RKO (cell line): ENCODE measurements at places on chromosomes 7 and 10.

DNA sequence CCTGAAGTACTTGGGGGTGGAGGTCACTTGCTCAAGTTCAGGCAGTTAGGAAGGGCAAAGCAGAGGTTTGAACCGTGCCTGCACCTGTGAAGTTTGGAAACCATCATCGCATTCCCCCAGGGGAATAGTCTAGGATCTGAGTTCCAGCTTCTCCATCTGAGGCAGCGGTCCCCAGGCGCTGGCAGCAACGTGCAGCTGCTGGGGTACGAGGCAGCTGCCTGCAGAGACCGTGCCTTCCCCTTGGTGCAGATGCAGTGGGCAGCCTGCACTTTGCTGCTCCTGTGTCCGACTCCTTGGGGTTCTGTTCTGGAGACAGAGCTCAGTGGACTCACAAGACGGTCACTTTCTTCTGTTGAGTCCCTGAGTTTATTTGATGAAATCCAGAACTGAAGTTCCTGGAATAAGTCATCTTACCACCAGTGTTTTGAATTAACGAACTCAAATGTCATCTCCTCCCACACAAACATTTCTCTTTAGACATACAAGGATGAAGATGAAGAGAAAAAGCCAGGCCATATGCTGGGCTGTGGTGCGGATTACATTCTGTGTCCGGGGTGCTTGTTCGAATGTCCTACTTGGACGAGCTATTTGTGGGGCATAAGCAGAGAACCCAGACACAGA, 19.9 kb upstream of the GIMAP8 start:
- no peak for DNase-seq

DNA sequence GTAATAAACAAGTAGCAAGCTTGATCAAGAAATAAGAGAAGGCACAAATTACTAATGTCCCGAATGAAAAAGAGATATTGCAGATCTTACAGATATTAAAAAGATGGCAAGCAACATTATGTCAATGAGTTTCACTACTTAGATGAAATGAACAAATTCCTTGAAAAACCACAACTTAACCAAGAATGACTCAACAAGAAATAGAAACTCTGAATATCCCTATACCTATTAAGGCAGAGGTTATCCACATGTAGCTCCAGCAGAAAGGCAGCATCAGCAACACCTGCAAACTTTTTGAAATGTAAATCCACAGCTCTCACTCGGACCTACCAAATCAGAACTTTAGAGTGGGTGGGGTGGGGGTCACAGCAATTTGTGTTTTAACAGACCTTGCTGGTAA, 33.6 kb downstream of the PDE1C start:
- no peak for DNase-seq

- no peak for DNase-seq
Observed at GRCh38 chr7:107989618-107990373, 13.2 kb downstream of the LAMB1 start.

DNA sequence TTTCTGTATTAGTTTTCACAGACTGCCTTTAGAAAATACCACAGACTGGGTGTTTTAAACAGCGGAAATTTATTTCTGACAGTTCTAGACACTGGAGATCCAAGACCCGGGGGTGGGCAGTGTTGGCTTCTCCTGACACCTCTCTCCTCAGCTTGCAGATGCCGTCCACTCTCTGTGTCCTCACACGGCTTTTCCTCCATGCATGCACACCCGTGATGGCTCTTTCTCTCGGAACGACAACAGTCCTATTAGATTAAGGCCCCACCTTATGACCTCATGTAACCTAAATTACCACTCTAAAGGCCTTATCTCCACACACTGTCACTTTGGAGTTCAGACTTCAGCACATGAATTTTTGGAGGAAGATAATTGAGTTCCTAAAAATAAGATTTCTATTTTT, 142.9 kb upstream of the VWC2 start:
- no peak for DNase-seq

- no peak for DNase-seq
Observed at GRCh38 chr7:148155826-148156225, 434.7 kb upstream of the C7orf33 start.

GRCh38 chr10:102935505-102935904, 17.4 kb downstream of the CNNM2 start:
- DNase-seq, result no peak
